ENCODE measurements at places on chromosomes 12 and 14. TPM values are rescaled to one million over a fixed set of nuclear protein-coding genes. Genes with fewer than 3 reads are reported as not detected.

- DNase-seq = no peak
Observed at GRCh38 chr12:3726456-3726855, 26.5 kb downstream of the CRACR2A start.

- no peak for DNase-seq
Observed at GRCh38 chr12:3204730-3205531, 127.8 kb downstream of the TSPAN9 start.

DNA sequence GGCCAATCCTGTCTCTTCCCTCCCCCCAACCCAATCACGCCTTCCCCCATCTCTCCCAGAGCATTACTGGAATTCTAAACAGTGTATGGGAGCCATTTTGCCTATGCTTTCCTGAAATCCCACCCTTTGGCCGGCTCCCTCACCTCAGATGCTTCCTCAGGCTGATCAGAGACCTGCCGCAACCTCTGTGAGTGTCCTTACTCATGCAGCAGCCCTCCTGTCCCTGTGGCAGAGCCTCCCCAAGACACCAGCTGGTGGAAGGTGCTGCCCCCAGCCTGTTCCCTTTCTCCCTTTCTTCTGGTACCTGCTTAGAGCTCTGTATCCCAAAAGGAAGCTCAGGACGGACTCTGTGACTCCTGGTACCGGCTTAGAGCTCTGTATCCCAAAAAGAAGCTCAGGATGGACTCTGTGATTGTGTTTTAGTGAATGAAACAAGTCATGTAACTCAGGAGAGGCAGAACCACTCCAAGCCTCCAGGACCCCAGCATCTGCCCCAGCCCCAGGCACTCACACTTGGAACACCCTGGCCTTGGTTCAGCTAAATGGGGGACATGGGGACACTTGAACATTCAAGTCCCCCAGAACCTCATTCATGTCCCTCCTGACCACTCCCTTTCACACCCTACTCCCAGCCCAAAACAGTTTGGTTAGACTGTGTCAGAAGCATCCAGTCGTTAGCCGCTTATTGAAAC, 29.3 kb upstream of the RIN3 start:
- DNase-seq = peak; percentile 25

- DNase-seq = no peak
Observed at GRCh38 chr12:125023065-125023464, 29.6 kb downstream of the BRI3BP start.

DNA sequence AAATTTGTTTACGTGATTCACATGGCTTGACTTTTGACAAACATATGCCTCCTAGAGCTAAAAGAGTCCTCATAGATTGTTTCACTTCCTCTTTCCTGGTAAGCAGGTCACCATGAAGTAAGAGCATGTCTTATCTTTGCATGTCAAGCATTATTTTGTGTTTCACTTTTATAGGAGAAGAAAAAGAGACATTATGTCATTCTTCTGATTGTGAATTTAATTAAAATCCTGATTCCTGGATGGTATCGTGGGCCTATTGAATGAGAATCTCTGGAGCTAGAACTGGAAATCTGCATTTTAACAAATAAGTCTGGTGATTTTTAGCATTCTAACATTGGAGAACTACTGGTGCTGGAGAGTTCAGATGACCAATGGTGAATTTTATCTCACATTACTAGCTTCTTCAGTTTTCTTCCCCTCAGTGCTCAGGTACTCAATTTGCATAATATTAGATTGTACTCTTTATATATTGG, 218.6 kb upstream of the ATP2B1 start:
- DNase-seq = no peak

DNA sequence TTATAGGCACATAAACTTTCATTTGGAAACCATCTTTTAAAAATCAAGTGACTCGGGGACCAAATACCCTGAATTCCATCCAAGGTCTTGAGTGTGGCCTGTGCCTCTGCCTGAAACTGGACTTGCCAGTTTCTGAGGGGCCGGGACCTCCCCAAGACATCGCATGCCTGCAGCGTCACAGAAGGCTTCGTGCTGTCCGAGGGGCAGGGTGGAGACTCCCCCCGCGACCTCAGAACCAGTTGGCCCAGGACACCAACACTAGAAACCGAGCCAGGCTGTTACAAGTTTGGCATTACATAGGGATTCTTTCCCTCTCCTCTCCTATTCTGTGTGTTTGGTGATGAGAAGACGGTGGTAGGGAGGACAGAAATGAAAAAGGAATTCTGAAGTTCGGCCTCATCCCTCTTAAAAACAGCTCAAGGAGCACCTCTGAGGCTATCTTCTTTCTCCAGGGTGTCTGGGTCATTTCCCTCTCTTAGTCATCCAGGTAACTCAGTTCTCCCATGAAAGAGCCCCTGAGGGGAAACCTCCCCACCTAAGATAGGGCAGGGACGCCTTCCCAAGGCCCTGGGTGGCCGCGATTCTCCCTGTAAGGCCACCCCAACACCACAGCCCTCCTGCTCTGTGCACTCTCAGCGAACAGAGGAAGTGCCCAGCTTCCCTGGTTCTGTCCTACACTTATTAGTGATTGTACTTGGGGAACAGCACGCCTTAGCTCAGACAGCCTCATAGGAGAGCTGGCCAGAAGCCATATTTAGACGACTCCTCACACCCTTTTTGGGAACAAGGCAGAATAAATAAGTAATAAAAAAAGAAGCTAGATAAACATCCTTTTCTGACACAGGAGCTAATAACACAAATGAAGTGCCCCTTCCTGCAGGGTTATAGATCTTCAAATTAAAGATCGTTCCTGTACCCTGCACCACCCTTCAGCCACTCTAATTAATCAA, 93.8 kb downstream of the BCL11B start:
- no peak for DNase-seq

Gene DPPA3
- 0.81 TPM for total RNA-seq

- no peak for DNase-seq
Observed at GRCh38 chr14:64998455-64998931, 11.8 kb downstream of the FNTB start.

DNA sequence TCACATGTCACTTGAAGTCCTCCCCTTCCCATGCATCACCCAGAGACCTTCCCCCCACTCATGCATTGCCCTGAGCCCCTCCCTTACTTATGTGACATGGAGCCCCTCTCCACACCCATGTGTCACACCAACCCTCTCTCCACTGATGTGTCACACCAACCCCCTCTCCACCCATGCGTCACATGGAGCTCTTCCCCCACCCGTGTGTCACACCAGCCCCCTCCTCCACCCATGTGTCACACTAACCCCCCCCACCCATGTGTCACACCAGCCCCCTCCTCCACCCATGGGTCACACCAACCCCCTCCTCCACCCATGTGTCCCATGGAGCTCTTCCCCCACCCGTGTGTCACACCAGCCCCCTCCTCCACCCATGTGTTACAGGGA, 30.4 kb downstream of the RTL1 start:
- no peak for DNase-seq

Gene IGF1
- 66.9 TPM for total RNA-seq

- DNase-seq = no peak
Observed at GRCh38 chr12:88816201-88816600, 235.9 kb upstream of the KITLG start.

Gene PRH2
- not detected for total RNA-seq
